ENCODE measurements at places on chromosomes 4 and X. TPM values are rescaled to one million over a fixed set of nuclear protein-coding genes. Genes with fewer than 3 reads are reported as not detected.

GRCh38 chrX:112714357-112714918 lies 34.7 kb upstream of the LHFPL1 start:
- peaks cover 6% of the 10 kb centered on the region for H3K4me1 ChIP-seq
- DNase-seq = no peak
- H3K36me3 ChIP-seq = no peaks in the 10 kb centered on the region
- H3K4me3 ChIP-seq = no peak overlapping the region
- H3K27me3 ChIP-seq = peaks cover 40% of the 10 kb centered on the region

DNA sequence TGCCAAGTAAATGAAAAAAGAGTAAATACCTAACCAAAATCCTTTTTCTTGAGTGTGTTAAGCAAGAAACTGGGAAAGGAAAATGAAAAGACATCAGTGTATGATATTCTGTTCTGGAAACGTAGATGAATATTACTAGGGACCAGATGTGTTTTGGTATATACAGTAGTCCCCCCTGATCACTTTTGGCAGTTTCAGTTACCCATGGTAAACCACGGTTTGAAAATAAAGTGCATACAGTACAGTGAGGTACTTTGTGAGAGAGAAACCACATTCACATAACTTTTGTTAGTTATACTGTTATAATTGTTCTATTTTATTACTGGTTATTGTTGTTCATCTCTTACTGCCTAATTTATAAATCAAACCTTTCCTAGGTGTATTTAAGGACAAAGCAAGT lies 250.9 kb downstream of the TENM3 start:
- peaks cover 7% of the 10 kb centered on the region for H3K4me1 ChIP-seq
- H3K27ac ChIP-seq = no peak overlapping the region
- H3K27me3 ChIP-seq = no peaks in the 10 kb centered on the region
- H3K4me3 ChIP-seq = no peak overlapping the region
- DNase-seq = no peak

DNA sequence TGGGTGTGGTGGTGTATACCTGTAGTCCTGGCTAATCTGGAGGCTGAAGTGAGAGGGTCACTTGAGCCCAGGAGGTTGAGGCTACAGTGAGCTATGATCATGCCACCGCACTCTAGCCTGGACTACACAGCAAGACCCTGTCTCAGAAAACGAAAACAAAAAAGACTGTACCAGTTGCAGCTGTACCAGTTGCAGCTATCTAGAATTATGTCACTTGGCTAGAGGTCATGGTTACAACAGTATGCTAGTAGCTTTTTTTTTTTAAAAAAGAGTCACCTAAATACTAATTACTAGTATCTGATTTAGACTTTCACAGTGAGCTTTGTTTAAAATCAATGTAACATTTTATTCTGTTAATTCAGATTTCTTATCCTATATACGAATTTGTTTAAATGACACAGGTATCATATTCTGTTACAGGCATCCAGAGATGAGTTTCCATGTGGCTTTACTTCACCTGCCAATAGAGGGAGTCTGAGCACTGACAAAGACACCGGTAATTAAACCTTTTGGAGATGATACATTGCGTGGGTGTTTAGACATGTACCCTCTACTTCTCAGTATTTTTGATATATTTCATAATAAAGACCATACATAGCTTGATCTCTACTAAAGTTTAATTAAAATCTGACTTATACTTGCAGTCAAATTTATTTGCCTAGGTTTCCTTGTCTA lies 100.2 kb upstream of the IL13RA1 start:
- no peaks in the 10 kb centered on the region for H3K36me3 ChIP-seq
- H3K4me1 ChIP-seq = no peaks in the 10 kb centered on the region
- no peak overlapping the region for H3K4me3 ChIP-seq
- H3K27me3 ChIP-seq = no peaks in the 10 kb centered on the region
- no peak overlapping the region for H3K27ac ChIP-seq

DNA sequence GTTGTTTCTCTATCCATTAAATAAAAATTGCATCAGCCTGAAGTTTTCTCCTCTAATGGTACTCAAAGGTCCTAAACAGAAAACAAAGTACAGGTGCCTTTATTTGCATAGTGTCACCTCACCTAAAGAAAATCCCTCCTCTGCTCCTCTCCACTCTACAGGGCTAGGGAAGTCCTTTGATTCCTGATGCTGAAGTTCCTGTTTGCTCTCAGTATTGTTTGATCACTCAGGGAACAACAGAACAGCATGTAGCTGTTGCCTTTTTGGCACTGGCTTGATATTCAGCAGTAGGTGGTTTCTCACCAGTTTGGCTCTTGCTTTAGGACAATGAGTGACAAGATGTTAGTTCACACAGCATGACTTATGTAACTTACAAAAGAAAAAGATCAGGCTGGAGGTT lies 156.2 kb upstream of the SLC7A11 start:
- H3K4me3 ChIP-seq = no peak overlapping the region
- DNase-seq = peak; percentile 0
- no peaks in the 10 kb centered on the region for H3K27me3 ChIP-seq
- no peaks in the 10 kb centered on the region for H3K36me3 ChIP-seq
- H3K27ac ChIP-seq = no peak overlapping the region

DNA sequence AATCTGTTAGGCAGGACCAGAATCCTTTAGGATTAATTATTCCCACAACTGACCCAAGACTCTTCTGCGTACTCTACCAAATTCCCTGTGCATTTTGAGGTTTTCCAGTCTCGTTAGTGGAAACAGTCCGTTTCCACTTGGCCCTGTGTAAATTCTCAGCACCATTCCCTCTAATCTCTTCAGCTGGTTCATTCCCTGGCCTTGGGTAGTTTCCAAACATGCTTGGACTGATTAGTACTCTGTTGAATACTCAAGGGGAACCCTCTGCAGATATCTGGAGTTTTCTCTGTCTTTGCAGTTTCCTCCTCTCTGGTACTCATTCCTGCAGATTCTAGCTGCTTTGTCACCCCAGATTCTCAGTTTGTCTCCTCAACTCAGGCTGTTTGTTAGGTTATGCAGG lies 80.4 kb downstream of the ZFX start:
- no peak overlapping the region for H3K4me3 ChIP-seq

DNA sequence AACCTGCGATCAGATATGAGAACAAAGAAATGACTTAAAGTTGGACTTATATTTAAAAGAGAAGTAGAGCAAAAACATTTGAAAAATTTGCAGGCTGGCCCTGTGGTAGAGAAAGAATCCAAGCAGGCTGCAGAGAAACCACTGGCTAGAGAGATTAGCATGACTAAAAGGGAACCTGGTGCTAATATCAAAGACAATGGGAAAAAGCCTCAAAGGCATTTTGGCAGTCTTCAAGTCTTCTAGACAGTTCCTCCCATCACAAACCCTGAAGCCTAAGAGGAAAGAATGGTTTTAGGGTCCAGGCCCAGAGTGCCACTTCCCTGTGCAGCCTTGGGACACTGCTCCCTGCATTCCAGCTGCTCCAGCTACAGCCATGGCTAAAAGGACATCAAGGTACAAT lies 33.4 kb downstream of the KCTD8 start:
- H3K4me1 ChIP-seq = no peaks in the 10 kb centered on the region
- no peaks in the 10 kb centered on the region for H3K27me3 ChIP-seq
- H3K27ac ChIP-seq = no peak overlapping the region
- no peaks in the 10 kb centered on the region for H3K36me3 ChIP-seq
- no peak for DNase-seq
- no peak overlapping the region for H3K4me3 ChIP-seq

- H3K27ac ChIP-seq = no peak overlapping the region
- no peaks in the 10 kb centered on the region for H3K27me3 ChIP-seq
- DNase-seq = no peak
- peaks cover 5% of the 10 kb centered on the region for H3K4me1 ChIP-seq
Measured at GRCh38 chr4:38691251-38692008, 27.4 kb downstream of the KLF3 start.

DNA sequence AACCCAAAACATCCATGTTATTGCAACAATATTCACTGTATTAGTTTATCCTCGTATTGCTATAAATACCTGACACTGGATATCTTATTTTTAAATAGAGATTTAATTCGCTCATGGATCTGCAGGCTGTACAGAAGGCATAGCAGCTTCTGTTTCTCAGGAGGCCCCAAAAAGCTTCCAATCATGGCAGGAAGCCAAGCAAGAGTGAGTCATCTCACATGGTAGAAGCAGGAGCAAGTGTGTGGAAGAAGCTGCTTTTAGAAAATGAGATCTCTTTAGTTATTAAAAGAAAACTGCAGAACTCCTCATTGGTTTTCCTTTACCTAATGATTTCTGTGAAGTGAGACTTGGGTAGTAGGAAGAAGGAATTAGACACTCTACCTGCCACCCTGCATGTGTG lies 16.4 kb downstream of the ZNF732 start:
- no peaks in the 10 kb centered on the region for H3K4me1 ChIP-seq
- no peak overlapping the region for H3K27ac ChIP-seq
- H3K36me3 ChIP-seq = peaks cover 6% of the 10 kb centered on the region
- peak; percentile 41 for DNase-seq
- H3K4me3 ChIP-seq = no peak overlapping the region

Gene SUPT20HL1
- not detected for total RNA-seq

Gene MAB21L2
- not detected for total RNA-seq

Gene CACNA1F
- not detected for total RNA-seq

Gene IL3RA
- total RNA-seq = not detected

Gene DAPP1
- total RNA-seq = 24.7 TPM
